ENCODE measurements at places on chromosomes 7 and 10.

GRCh38 chr7:149353739-149354504 lies 91.9 kb downstream of the ZNF783 start:
- no peak for DNase-seq

- DNase-seq = no peak
Measured at GRCh38 chr10:71715026-71715425, 4.6 kb downstream of the C10orf105 start.

DNA sequence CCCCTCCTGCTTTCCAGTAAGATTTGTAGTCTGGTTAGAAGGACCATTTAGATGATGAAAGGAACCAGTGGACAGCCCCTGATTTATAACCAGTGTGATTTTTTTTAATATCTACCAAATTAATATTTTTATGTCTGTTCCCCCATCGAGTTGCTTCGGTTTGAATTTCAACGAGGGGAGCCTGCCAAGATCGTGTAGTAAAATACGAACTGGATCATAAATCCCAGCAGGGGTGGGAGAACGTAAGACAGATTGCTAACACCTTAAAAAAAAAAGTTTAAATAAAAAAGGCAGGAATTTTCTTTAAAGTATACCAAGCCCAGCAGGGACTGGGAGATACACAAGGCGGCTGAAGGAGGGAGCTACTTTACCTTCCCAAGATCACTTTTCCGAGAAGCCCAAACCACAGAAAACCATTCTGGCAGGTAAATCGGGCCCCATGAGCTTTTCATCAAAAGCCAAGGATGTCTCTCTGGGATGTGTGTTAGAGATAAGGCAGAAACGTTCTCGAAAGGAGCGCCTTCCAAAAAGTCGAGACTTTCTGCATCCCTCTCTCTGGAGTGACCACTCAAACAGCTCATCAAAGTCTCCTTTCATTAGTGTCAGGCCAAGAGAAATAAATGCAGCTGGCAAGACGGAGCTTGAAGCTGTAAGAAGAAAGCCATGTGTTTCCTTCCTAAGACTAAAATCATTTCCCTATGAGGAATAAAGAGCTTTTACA lies 270.5 kb upstream of the NFE2L3 start:
- no peak for DNase-seq

DNA sequence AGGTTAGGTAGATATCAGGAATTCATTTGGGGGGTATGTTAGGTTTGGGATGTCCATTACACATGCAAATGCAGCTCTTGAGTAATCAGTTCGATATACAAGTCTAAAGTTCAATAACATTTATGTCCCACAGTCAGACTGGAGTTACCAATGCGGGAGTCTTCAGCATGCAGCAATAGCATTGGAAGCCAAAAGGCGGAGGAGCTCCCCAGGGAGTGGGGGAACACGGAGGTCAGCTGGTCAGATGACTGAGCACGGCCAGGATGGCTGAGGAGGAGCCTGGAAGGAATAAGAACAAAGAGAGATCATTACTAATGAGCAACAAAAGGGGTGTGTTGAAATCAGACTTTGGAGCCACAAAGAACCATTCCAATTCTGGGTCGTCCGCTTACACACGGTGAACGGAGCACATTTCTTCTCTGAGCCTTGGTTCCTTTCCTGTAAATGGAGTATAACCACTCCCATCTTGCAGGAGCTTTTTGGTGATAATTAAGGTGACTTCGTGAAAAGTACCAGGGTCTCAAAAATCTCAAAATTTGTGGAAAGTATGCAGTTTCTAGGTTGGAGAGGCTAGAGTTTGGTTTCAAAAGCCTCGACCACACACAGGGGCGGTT lies 478 bp upstream of the ZNF22 start:
- DNase-seq = peak; percentile 48

- DNase-seq = no peak
Measured at GRCh38 chr10:19563388-19564141, 252.7 kb upstream of the PLXDC2 start.

DNA sequence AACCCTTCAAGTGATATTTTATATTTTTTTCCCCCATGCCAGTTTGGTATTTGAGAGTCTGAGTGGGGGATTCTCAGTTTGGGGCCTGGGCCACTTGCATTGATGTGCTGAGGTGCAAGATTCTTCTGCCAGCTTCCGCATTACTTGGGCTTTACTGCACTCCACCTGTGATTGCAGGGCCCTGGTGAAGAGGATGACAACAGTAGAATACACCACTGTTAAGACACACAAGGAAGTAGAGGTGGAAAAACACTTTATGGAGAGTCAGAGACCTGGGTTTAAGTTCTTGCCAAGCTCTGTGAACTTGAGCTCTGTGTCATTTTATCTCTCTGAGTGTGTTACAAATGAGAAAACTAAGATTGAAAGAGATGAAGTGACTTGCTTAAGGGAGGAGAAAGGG lies 209.4 kb downstream of the LRMDA start:
- DNase-seq = no peak

GRCh38 chr10:102148275-102148674 lies 3.9 kb upstream of the NOLC1 start:
- DNase-seq = no peak

GRCh38 chr7:36623247-36623646 lies 101.0 kb downstream of the AOAH start:
- no peak for DNase-seq

GRCh38 chr10:100025576-100025975 lies 15.8 kb upstream of the DNMBP start:
- DNase-seq = no peak

GRCh38 chr7:83301416-83301815 lies 138.7 kb upstream of the PCLO start:
- no peak for DNase-seq

DNA sequence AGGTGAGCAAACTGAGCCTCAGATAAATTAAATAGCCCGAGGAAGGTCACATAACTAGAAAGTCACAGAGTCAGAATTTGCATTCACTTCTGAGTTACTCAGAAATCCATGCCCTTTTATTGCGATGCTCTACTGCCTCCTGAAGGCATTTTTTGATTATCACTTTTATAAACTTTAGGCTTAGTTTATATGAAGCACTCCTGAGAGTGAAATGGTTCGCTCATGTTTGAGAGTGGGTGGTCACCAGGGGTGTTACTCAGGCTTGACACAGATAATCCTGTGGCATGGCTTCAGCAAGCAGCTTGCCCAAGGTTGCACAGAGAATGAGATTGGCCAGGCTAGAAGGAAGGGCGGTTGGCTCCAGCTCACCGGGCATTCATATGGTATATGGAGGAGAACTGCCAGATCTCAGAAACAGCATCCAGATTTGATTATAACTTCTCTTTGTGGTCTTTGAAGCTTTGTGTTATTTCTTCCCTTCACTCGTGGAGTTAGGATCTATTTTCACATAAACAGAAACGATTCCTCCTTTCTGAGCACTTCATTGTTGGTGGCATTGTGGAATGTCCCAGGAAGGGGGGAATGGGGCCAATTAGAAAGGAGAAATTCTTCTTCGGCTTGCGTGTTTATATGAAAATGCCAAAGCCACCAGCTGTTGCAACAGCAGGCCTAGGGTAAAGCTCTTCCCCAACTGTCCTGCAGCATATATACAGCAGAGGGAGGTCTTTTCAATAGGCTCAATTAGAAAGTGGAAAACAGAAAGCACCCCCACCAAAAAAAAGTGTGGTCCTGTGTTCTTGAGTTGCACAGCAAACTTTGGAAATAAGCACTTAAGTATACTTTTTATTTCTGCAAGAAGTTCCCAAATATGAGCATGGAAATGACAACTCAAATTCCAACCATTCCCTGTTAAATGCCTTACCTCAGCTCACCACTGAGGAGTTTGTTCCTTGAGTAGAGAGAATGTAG lies 628.8 kb downstream of the SUGCT start:
- no peak for DNase-seq

- DNase-seq = no peak
Measured at GRCh38 chr7:131890176-131890575, 333.7 kb upstream of the PODXL start.

DNA sequence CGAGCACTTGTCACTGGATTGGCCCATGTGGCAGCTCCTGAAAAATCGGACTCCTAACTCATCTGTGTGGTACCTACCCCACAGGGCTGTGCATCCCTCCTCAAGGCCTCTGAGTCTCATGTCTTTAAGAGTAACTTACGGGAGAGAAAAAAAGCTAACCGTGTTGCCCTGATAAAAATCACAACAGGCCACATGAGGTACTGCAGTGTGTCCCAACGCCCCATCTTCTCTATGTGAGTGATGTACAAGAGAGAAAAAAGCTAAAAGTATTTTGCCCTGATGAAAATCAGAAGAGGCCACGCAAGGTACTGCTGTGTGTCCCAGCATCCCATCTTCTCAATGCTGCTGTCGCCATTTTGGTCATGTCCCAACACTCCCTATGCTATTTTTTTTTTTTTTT lies 41.2 kb upstream of the ADRB1 start:
- no peak for DNase-seq

All from HuH-7 (cell line).